ENCODE measurements at places on chromosomes 16 and 17. TPM values are rescaled to one million over a fixed set of nuclear protein-coding genes. Genes with fewer than 3 reads are reported as not detected.

DNAI2 gene
- total RNA-seq, result not detected

SLC22A31 gene
- total RNA-seq, result 0.72 TPM

TBX21 gene
- total RNA-seq, result not detected

TRPV3 gene
- 0.07 TPM for total RNA-seq

LITAFD gene
- total RNA-seq, result not detected

RUNDC3A gene
- total RNA-seq, result not detected

KIF2B gene
- total RNA-seq, result not detected

KRT36 gene
- total RNA-seq, result not detected

CHST5 gene
- total RNA-seq, result not detected

KRTAP4-16 gene
- not detected for total RNA-seq

EME2 gene
- 3.3 TPM for total RNA-seq

GPR142 gene
- total RNA-seq, result not detected
